Motor neuron (in vitro differentiated cells): ENCODE measurements at places on chromosomes 3 and 15. TPM values are rescaled to one million over a fixed set of nuclear protein-coding genes. Genes with fewer than 3 reads are reported as not detected.
A peak's percentile ranks its signal among the peaks of the same experiment; 100 is the strongest.

DNA sequence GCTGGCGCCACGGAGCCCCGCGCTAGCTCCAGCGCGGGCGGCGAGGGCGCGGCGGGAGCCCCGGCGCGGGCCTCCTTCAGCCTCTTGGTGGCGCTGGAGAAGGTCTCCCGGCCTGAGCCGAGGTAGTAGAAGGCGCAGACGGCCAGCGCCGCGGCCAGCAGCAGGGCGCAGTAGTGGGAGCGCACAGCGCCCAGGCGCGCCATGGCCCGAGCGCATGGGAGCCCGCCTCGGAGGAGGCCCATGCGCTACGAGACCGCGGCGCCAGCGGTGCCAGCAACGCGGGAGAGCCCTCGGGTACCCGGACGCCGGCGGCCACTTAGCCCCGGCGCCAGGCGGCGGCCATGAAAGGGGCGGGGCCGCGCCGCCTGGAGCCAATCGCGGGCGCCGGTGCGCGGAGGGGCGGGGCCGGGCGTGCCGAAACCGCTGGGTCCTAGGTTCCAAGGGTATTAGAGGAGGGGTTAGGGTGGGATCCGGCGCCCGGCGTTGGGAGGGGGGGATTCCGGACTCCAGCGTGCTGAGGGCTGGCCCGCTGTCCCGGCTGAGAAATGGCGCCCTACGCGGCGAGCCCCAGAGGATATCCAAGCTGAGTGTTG lies at the start of gene XXYLT1:
XXYLT1 (minus strand) TSS at position 343 of the 593 bp plus-strand sequence; CDS start at position 242, 101 bp downstream.
- ATAC-seq = peak; percentile 89

- no peak for ATAC-seq
Measured at GRCh38 chr3:83842511-83842910, 1116.3 kb upstream of the CADM2 start.

DNA sequence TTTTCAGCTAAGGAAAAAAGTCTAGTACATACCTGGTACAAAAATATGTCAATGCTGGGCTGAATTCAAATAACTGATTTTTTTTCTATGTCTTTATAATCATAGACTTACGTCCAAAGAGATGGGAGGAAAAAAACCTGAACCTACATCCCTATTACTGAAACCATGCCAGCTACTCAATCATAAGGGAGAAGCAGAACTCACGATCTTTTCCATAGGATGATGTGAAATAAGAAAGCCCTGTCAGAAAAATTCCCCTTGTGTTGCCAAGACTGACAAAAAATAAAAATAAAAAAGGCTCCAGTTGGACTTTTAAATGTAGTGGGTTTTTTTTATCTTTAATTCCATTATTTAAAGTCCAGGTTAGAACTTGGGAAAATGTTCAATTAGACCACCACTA lies 3.3 kb downstream of the MSL2 start:
- ATAC-seq = no peak

GRCh38 chr3:12630292-12630691 lies 33.6 kb downstream of the RAF1 start:
- ATAC-seq = no peak

GRCh38 chr3:43641306-43642114 lies 19.7 kb upstream of the ANO10 start:
- no peak for ATAC-seq

DNA sequence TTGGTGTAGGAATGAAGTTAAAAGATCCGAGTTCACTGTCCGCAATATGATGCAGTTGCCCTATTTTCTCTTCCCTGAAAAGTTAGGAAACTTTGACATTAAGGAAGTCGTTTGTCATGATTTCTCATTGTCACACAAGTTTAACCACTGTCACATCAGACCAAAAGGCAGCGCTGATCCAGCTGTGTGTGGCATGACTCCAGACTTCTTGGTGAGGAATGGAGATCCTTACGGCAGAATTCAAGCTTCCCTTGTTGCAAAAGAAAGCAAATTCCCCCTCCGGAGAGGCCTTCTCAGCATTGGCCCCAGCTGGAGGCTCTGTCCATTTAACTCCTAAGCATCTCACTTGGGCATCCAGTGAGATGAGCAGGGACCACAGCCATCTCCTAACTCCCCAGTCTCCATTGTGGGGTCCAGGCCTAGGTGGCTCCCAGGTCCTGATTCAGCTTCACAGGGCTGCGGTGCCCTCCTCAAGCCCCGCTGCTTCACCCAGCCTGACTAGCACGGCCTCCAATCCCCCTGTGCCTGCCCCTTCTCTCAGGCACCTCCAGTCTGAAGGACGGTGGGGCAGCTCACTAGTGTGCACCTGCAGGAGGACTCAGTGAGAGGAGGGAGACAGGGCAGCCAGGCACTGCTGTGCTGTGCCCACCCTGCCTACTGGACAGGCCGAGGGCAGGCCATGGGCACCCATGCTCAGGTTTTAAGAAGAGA lies 159.5 kb downstream of the CHSY1 start:
- ATAC-seq = no peak

DNA sequence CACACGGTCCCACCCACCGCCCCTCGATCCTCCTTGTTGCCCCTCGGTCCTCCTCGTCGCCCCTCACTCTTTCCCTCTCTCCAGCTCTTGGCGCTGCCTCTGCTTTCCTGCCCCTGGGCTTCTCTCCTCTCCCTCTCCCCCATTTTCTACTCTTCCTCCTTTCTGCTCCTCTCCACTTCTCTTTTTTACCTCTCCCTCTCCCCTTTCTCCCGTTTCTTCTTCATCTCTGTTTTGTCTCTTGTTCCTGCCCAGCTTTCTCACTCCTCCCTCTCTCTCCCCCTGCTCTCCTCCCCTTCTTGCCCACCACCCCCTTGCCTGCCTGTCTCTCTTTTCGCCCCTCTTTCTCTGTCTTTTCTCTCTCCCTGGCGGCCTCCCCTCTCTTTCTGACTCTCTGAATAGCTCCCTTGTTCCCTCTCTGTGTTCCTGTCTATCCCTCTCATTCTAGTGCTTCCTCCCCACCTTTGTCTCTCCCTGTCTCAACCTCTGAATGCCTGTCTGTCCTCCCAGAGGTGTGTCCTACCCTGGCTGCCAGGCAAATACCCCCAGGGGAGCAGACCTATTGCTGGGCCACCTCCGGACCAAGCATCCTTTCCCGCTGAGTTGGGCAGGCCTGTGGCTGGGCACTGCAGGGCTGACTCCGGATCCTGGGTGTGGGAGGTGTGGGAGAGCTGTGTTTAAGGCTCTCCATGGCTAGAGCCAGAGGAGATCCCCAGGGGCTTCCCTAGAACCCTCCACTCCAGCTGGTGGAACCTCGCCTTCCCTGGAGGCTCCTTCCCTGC lies 41.0 kb downstream of the EPHB3 start:
- ATAC-seq = peak; percentile 57

DNA sequence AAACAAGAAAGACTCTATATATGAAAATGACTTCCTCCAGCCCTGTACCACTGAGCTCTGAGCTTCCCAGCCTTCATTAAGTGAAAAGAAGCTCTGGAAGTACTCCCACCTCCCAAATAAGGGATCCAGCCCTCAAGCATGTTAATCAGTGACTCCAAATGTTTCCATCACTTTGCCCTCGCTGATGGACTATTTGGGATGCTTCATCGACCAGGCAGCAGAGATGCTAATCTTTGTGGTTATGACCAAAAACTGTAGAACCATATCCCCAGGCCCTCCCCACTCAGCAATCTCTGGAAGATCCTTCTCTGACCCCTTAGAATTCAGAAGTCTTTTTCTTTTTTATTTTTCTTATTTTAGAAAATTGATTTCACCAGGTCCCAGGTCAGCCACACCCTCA lies 2.3 kb upstream of the CTDSPL start:
- no peak for ATAC-seq

GRCh38 chr3:160822936-160823335 lies 66.9 kb downstream of the PPM1L start:
- no peak for ATAC-seq

DNA sequence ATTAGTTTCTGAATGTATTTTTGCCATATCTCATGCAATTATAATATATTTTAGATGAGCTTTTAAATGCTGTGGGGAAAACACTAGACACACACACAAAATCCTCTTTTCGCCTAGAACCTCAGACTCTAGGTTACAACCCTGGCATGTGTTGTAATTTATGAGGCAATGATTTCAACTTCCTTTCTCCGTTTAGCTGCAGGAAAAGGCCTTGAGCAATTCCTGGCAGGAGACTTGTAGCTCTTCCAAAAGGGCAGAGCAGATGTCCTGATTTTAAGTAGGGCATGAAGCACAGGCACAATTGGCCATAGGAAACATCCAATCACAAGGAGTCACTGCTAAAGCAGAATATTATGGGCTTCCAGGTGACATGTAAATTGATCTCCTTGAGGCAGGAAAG lies 82.0 kb downstream of the GPR156 start:
- peak; percentile 66 for ATAC-seq

DNA sequence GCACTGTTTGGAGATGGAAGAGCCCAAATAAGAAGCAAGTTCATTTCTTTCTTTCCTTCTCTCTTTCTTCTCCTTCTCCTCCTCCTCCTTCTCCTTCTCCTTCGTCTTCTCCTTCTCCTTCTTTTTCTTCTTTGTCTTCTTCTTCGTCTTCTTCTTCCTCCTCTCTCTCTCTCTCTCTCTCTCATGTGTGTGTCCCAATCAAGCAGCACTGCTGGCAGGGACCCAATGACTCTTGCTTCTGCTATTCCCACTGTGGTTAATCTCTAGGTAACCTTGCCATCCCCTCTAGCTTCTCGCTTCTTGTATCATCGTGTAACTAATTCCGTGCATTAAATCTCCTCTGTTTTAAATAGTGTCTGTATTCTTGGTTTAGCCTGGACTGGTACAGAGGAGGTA lies 26.1 kb upstream of the ZNF280D start:
- no peak for ATAC-seq

DNA sequence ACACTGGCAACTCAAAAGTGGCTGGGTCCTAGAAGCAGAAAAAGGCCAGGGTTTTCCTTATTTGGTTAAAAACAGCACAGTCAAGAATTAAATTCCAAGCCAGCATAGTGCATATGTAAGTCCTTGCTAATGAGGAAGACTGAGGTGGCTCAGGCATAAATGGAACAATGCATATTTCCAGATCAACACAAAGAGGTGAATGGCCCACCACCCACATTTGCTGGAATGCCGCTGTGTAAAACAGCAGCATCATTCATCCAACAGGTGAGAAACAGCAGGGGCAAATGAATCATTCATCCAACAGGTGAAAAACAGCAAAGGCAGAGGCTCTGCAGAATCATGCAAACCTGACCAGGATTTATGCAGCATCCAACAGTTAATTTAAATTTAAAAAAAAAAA lies 32.9 kb downstream of the GPR176 start:
- ATAC-seq = peak; percentile 57

DNA sequence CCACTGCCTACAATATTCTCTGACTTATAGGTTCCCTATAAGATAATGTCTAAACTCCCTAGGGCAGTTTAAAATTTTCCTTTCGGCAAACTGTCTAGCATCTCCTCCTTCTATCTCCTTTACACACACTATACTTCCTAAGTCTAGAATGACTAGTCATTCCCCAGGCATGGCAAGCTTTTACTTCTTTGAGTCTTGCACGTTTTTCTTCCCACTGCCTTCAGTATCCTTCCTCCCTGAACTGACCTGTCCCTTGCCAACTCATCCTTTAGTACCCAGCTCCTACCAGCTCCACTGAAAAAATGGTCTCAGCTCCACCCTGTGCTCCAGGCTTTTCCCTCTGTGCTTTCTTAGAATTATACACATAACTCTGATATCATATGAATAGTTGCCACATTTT lies 93.8 kb upstream of the KBTBD8 start:
- peak; percentile 9 for ATAC-seq

- no peak for ATAC-seq
Measured at GRCh38 chr3:170560296-170560695, 25.6 kb downstream of the SLC7A14 start.

DNA sequence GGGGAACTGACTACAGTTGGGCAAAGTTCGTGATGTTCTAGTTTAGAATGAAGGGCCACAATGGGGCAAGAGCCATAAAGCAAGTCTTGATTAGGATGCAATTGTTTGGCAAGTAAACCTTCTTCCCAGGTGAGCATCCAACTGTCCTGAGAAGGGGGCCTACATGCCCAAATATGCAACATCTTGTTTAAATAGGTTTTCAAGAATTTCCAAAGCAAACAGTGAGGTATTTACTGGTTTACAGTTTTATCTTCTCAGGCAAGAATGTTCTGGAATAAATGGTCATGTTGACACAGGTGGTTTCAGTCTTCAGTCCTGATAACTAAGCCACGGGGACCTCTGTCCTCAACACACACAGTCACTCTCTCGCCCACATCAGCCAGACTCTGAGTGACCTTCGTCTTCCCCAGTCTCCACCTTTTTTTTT lies 90.3 kb upstream of the FAM174B start:
- ATAC-seq = no peak

DNA sequence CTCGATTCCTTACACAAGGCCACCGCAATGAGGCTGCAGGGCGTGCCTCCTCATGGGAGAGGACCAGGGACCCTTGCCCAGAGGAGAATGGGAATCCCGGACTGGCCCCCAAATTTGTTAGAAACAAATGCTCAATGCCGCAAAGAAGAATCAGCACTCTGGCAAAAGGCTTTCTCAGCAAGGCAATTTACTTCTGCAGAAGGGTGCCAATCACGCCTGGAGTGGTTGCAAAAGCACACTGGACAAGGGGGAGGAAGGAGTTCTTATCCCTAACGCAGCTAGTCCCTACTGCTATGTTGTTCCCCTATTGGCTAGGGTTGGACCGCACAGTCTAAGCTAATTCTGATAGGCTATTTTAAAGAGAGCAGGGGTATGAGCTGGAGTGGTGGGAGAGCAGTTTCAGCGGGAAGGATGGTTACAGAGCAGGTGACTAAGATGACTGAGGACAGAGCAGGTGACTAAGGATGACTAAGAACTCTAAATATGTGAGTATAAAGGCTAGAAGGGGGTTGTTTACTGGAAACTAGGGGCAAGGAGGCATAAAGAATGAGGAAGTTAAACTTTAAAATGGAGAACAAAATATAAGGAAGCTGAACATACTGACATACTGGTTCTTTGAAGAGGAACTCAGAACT lies 48.5 kb downstream of the KATNBL1 start:
- ATAC-seq = no peak

- no peak for ATAC-seq
Measured at GRCh38 chr3:23952646-23953045, 7.6 kb downstream of the NR1D2 start.

- no peak for ATAC-seq
Measured at GRCh38 chr3:61742006-61742405, 180.6 kb downstream of the PTPRG start.

GRCh38 chr3:123765475-123766128 lies 118.5 kb downstream of the MYLK start:
- ATAC-seq = no peak

DNA sequence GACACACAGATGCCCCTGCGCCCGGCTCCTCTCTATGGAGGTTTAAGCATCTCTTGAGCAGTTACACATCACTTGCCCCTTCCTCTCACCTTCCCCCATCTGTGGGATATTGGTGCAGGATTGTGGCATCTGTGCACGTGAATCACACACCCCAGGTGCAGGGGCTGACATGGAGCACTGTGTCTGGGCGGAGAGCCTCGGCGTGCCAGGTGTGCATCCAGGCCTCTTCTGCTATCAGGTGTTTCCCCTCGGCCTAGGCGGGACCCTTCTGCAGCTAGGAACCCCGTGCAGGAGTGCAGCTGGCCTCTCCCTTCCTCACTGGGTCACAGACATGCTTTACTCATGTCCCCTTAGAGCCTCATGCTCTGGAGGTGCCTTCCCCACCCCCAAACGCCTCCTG lies 33.4 kb upstream of the MUC13 start:
- no peak for ATAC-seq

GRCh38 chr15:28980709-28981350 lies 95.1 kb downstream of the APBA2 start:
- ATAC-seq = no peak

GRCh38 chr3:54580453-54580852 lies 347.4 kb downstream of the LRTM1 start:
- no peak for ATAC-seq

PLIN1 gene
- total RNA-seq = 0.56 TPM in 1 of 2 replicates, not detected in the other

RTP4 gene
- not detected in 2 replicates for total RNA-seq

GCNT3 gene
- total RNA-seq = 1.2 and 1.4 TPM in 2 replicates

HRH1 gene
- 0.14 and 0.26 TPM in 2 replicates for total RNA-seq

LXN gene
- 0.32 and 0.67 TPM in 2 replicates for total RNA-seq

NISCH gene
- 131 and 134 TPM in 2 replicates for total RNA-seq

SLC12A1 gene
- 0.25 and 0.32 TPM in 2 replicates for total RNA-seq
